ENCODE measurements at places on chromosomes 6 and 20.

DNA sequence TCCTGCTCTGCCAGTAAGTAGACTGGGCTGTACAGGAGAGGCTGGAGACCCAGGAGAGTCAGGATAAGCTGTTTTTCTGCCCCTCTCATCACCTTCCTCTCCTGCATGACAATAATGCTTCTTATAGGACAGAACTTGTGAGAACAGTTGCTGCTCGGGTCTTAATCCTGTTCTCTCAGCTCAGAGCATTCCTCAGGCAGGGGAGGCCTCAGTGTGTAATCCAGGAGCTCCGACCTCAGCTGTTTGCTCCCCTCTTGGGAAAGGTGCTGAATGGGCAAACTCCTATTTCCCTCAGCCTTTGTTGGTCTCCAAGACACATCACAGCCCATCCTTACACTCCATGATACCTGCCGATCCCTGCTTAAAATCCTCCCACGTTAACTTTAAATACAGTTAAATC, 134.9 kb upstream of the LRFN2 start:
- no peak for DNase-seq

GRCh38 chr6:51553246-51554015, 534.0 kb downstream of the PKHD1 start:
- DNase-seq, result no peak

- no peak for DNase-seq
Measured at GRCh38 chr20:46151936-46152335, 33.8 kb downstream of the CD40 start.

- DNase-seq, result no peak
Measured at GRCh38 chr20:23032056-23032749, 2.9 kb upstream of the SSTR4 start.

DNA sequence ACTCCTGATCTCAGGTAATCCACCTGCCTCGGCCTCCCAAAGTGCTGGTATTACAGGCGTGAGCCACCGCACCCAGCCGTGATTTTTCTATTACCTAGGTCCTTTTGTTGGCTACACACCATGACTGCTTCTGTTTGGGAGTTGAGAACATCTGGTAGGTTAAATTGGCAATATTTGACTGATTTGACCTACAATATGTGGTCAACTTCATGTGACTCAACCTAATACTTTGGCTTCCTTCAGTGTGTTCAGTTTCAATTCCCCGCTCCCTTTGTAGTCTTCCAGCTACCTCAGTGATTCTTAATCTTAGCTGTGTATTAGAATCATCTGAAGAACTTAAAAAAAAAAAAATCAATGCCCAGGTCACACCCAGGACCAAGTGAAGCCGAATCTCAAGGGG, 47.4 kb downstream of the MYB start:
- DNase-seq, result no peak

DNA sequence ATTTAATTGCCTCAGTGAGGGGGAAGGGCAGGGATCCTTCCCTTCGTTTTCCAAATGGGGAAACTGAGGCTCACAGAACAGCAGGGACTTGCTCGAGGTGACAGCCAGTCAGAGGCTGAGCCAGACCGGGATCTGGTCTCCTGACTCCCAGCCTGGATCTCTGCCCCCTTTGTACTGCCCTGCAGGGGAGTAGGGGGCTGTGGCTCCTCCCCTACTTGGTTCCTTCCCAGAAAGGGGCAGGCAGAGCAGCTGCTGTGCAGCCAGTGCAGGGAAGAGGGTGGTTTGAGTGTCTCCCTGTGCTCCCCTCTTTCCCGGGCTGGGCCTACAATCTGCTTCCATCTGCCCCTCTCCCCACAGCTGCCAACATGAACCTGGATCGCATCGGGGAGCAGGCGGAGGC, 37.6 kb downstream of the UQCC2 start:
- no peak for DNase-seq

DNA sequence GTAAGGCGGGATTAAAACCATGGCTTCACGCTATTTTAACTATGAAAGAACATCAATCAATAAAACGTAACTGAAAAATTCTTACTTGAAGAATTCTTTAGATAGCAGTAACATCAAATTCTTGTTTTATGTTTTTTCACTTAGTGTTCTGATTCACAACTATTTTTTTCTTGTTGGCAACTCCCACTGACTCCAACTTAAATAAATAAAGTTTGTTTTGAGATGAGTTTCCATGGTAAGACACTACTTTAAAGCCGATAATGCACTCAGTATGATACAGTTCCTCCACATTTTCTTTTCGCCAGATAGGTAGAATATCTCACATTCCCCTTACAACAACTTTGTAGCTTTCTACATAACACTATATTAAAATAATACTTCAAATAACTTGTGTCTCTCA, 33.1 kb upstream of the CNKSR3 start:
- peak; percentile 56 for DNase-seq

DNA sequence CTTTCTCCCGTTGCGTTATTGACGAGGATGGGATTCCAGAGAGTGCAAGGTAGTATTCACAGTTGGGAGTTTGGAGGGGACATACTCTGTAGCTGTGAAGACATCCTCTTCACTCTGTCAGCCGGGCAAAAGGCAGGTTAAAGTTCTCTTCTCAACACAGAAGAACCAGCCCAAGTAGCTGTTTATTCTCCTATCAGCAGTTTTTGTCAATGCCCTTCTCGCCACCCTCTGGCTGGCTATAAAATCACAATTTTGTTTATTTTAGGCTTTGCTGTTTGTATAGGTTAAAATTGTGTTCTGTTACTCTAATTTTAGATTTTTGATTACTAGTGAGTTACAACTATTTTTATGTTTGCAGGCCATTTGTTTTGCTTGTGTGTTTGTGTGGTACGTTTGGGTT, 37.9 kb upstream of the MAS1 start:
- peak; percentile 41 for DNase-seq

- DNase-seq, result no peak
Measured at GRCh38 chr20:58868795-58869194, 16.3 kb downstream of the GNAS start.

GRCh38 chr6:149855040-149855654, 9.0 kb downstream of the LRP11 start:
- DNase-seq, result peak; percentile 92
